ENCODE measurements at places on chromosomes 7 and 10. TPM values are rescaled to one million over a fixed set of nuclear protein-coding genes. Genes with fewer than 3 reads are reported as not detected.

DNA sequence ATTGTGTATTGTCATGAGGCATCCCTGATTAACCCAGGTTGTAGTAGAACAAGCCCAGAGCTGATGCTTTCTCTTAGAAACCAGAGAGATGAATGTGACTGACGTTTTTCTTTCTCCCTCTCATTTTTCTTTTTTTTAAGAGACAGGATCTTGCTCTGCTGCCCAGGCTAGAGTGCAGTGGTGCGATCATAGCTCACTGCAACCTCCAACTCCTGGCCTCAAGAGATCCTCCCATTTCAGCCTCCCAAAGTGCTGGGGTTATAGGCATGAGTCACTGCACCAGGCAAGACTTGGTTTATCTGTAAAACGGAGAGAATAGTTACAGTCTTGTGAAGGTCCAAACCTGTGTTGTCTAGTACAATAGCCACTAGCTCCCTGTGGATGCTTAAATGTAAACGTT, 5.4 kb downstream of the LMTK2 start:
- no peak for DNase-seq
- H3K4me1 ChIP-seq: peaks cover 32% of the 10 kb centered on the region
- no peak overlapping the region for H3K27ac ChIP-seq
- peak overlapping the region; percentile 14 for H3K4me3 ChIP-seq
- no peaks in the 10 kb centered on the region for H3K36me3 ChIP-seq

GRCh38 chr10:110783509-110784107, 88.1 kb upstream of the PDCD4 start:
- no peaks in the 10 kb centered on the region for H3K27me3 ChIP-seq
- no peak for DNase-seq
- H3K4me1 ChIP-seq: peaks cover 19% of the 10 kb centered on the region
- H3K36me3 ChIP-seq: no peaks in the 10 kb centered on the region

GRCh38 chr10:99952799-99953198, 56.9 kb downstream of the DNMBP start:
- peaks cover 54% of the 10 kb centered on the region for H3K36me3 ChIP-seq
- DNase-seq: no peak
- H3K4me3 ChIP-seq: no peak overlapping the region

DNA sequence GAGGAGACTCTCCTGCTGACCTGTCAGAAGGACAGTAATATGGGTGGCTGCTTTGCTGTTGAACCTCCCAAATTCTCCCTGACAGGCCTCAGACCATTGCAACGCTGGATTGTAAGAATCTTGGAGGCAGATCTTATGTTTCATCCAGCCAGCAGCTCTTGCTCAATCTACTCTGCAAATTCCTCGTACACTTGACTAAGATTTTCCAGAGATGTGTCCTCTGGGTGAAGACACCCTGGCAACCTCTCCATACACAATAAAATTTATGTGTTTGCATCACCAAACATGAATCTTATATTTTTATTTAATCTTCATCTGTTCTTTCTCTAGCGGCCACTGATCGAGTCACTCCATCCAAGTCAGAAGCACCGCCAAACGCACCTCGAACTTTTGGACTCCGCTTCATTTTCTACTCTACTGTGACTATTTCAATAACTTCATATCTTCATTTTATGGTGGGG, 623.1 kb downstream of the ACTR3B start:
- no peaks in the 10 kb centered on the region for H3K4me1 ChIP-seq
- H3K36me3 ChIP-seq: peaks cover 17% of the 10 kb centered on the region
- H3K27me3 ChIP-seq: no peaks in the 10 kb centered on the region
- H3K27ac ChIP-seq: no peak overlapping the region

GRCh38 chr10:17562614-17563013, 54.6 kb downstream of the HACD1 start:
- no peak overlapping the region for H3K27ac ChIP-seq
- no peak overlapping the region for H3K4me3 ChIP-seq
- no peak for DNase-seq

Gene ARHGAP22
- total RNA-seq: 5.2 TPM

Gene CYP2C19
- not detected for total RNA-seq

Gene SPDYE2
- total RNA-seq: not detected

DNA sequence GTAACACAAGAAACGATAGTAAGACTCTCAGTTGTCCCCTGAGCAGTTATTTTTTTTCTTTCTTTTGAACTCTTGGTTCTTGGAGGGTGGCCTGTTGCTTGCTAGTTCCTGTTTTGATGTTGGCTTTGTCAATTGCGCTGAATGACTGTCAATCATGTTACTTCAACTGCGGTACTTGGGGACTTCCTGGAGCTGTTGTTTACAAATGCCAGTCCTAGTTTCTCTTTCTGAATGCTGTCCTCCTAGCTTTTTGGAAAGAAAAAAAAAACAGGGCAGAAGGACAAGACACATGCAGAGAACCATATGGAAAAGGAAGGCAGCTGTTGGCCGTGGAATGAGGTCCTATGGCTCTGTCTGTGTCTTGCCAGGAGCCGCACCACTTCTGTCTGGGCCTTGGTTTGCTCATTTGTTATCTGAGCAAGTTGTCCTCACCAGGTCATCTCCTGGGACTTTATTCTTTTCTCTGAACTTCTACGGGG, 7.0 kb upstream of the PDCD4 start:
- no peak overlapping the region for H3K4me3 ChIP-seq
- H3K36me3 ChIP-seq: no peaks in the 10 kb centered on the region
- no peaks in the 10 kb centered on the region for H3K27me3 ChIP-seq
- H3K4me1 ChIP-seq: peaks cover 42% of the 10 kb centered on the region
- peak overlapping the region; percentile 76 for H3K27ac ChIP-seq

DNA sequence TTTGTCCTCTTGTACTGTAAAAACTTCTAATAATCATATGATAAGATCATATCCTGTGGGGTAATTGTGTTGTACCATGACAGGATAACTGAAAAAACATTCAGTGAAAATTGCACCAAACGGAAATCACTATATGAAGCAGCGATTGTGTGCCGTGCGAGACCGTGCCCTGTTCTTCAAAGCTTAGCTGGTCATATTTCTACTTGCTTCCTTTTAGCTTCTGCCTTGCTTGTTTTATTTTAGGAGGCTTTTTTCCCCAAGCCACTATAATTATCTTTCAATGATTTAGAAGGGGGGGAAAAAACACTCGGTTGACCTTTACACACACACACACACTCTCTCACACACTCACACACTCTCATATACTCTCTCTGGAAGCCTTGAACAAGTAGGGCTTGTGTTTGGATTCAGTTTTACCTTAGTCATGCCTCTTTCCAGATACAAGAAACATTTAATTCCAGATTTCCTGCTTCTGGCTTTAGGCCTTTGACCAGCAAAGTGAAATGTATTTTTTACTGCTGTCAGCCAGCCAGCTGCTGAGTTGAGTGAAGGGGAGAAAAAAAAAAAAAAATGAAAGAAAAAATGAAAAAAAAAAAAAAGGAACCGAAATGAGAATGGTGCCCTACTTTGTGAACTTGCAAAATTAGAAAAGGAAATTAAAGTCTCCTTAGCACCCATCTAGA, 181.4 kb downstream of the ARID5B start:
- no peaks in the 10 kb centered on the region for H3K27me3 ChIP-seq
- peak overlapping the region; percentile 94 for H3K27ac ChIP-seq
- H3K36me3 ChIP-seq: peaks cover 12% of the 10 kb centered on the region
- peak overlapping the region; percentile 58 for H3K4me3 ChIP-seq
- H3K4me1 ChIP-seq: peaks cover 41% of the 10 kb centered on the region

GRCh38 chr10:105592468-105592867, 951.4 kb downstream of the SORCS3 start:
- H3K4me3 ChIP-seq: no peak overlapping the region
- H3K27ac ChIP-seq: no peak overlapping the region
- H3K4me1 ChIP-seq: peaks cover 9% of the 10 kb centered on the region
- H3K36me3 ChIP-seq: no peaks in the 10 kb centered on the region
- DNase-seq: no peak
